ENCODE measurements at places on chromosomes 7 and 10. TPM values are rescaled to one million over a fixed set of nuclear protein-coding genes. Genes with fewer than 3 reads are reported as not detected.

NEUROG3 gene
- total RNA-seq: not detected

OPALIN gene
- not detected for total RNA-seq

AS3MT gene
- 0.34 TPM for total RNA-seq

EIF5AL1 gene
- total RNA-seq: 1.1 TPM

HYAL4 gene
- not detected for total RNA-seq

PODXL gene
- total RNA-seq: 29.9 TPM

RNF133 gene
- 0.30 TPM for total RNA-seq

PLAC9 gene
- total RNA-seq: 2.3 TPM

NOS3 gene
- 2.0 TPM for total RNA-seq

MSS51 gene
- 0.87 TPM for total RNA-seq

MSRB2 gene
- total RNA-seq: 18.9 TPM

PRPS1L1 gene
- total RNA-seq: not detected

HOXA5 gene
- total RNA-seq: not detected

ASAH2B gene
- 7.6 TPM for total RNA-seq

SPDYE2 gene
- total RNA-seq: not detected

STEAP2 gene
- 2.3 TPM for total RNA-seq

NKX1-2 gene
- 0.07 TPM for total RNA-seq

ENTPD1 gene
- total RNA-seq: 0.95 TPM

HABP2 gene
- not detected for total RNA-seq

ENKUR gene
- 0.22 TPM for total RNA-seq

VWC2 gene
- not detected for total RNA-seq

TMEM184A gene
- 1.8 TPM for total RNA-seq

HTR5A gene
- not detected for total RNA-seq

VGF gene
- total RNA-seq: 40.5 TPM

PGAM2 gene
- 0.70 TPM for total RNA-seq

CTAGE6 gene
- not detected for total RNA-seq

FAM25G gene
- not detected for total RNA-seq

PDCD4 gene
- 79.9 TPM for total RNA-seq

SLC18A3 gene
- total RNA-seq: 4.6 TPM

CALHM3 gene
- not detected for total RNA-seq

ZNF722 gene
- not detected for total RNA-seq

NRCAM gene
- 9.3 TPM for total RNA-seq

ZC3HAV1L gene
- total RNA-seq: 11.9 TPM

PRRT4 gene
- total RNA-seq: 0.62 TPM

ETV1 gene
- 12.5 TPM for total RNA-seq

ZNF735 gene
- total RNA-seq: not detected

NUTM2E gene
- 0.50 TPM for total RNA-seq

AKR1B15 gene
- not detected for total RNA-seq

FAM131B gene
- 7.6 TPM for total RNA-seq

ACBD7 gene
- 0.79 TPM for total RNA-seq

MKI67 gene
- total RNA-seq: 4.6 TPM

LRRC17 gene
- 63.4 TPM for total RNA-seq

THSD7A gene
- 3.5 TPM for total RNA-seq

SCART1 gene
- 0.50 TPM for total RNA-seq

ABI1 gene
- total RNA-seq: 58.8 TPM

ITPRIP gene
- total RNA-seq: 21.9 TPM

VWDE gene
- total RNA-seq: 1.8 TPM

PDZD7 gene
- total RNA-seq: 2.2 TPM

POLR2J2 gene
- total RNA-seq: 3.1 TPM

SFMBT2 gene
- total RNA-seq: 3.9 TPM

GSDME gene
- 25.0 TPM for total RNA-seq

Data from astrocyte (in vitro differentiated cells and primary cell).